ENCODE measurements at places on chromosomes 6 and 20. TPM values are rescaled to one million over a fixed set of nuclear protein-coding genes. Genes with fewer than 3 reads are reported as not detected.

- peaks cover 8% of the 10 kb centered on the region for H3K4me1 ChIP-seq
- no peaks in the 10 kb centered on the region for H3K27me3 ChIP-seq
- H3K4me3 ChIP-seq: no peak overlapping the region
These were observed 45.4 kb upstream of the ID1 start for GRCh38 chr20:31559704-31560093.

DNA sequence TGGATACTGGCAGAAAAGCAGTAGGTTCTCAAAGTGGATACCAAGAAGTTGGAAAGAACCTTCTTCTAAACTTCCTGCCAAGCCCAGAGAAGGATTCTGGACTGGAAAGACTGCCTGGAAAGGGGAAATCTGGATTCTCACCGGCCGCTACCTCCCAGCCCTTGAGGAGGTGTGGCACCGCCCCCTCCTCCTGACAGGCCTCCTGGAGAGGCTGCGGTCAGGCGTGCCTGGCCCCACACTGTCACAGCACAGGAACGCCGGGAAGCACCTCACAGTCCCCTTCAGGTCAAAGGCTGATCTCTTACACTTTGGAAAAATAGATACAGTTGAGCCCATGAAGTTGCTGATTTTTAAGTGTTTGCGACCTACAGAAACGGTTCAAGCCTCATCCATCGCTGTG, 16.3 kb upstream of the PDE10A start:
- H3K4me1 ChIP-seq: no peaks in the 10 kb centered on the region
- no peaks in the 10 kb centered on the region for H3K27me3 ChIP-seq
- no peak for DNase-seq
- H3K36me3 ChIP-seq: no peaks in the 10 kb centered on the region
- no peak overlapping the region for H3K4me3 ChIP-seq
- no peak overlapping the region for H3K27ac ChIP-seq

GRCh38 chr6:118146584-118146983, 239.5 kb downstream of the SLC35F1 start:
- no peak for DNase-seq
- no peaks in the 10 kb centered on the region for H3K27me3 ChIP-seq
- H3K4me3 ChIP-seq: no peak overlapping the region
- no peaks in the 10 kb centered on the region for H3K4me1 ChIP-seq
- H3K36me3 ChIP-seq: no peaks in the 10 kb centered on the region

DNA sequence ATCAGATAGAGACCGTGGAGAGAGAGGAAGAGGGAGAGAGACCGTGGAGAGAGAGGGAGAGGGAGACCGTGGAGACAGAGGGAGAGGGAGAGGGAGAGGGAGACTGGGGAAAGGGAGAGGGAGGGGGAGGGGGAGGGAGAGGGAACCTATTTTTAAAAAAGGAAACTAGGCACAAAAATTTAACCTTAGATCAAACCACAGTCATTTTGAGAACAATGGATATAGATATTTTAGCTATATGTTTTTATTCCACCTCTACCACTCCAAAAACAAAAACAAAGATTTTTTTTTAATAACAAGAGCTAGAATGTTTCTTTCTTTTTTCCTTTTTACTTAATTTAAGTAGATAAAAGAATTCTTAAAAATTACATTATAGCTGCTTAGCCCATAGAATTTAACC, 65.1 kb upstream of the SCGN start:
- H3K27me3 ChIP-seq: no peaks in the 10 kb centered on the region
- DNase-seq: no peak
- no peak overlapping the region for H3K27ac ChIP-seq

DNA sequence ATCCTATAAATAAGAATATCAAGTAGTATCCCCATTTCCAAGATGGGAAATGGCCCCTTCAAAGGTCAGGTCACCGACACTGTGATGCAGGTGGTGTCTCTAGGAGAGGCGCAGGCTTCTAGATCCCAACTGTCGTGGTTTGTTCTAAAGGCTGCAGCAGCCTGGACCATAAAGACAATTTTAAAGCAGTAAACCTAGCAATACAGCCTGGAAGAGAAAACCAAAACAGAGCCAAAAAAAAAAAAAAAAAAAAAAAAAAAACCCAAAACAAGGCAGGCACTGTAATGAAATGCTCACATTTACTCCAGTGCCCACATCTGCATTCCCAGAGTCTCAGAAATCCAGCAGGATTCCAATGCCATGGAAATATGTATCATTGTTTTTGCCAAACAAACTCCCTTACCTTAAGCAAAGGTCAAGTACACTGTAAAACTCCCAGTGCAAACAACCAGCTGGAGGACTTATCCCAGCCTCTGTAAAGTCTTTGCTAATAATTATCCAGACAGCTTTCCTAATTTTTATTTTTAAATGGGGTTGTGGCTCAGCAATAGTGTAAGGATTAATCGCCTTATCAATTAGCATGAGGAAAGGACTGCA, 98.2 kb downstream of the PSMG4 start:
- no peak for DNase-seq
- peak overlapping the region; percentile 89 for H3K27ac ChIP-seq
- no peaks in the 10 kb centered on the region for H3K36me3 ChIP-seq
- H3K4me3 ChIP-seq: peak overlapping the region; percentile 36
- peaks cover 7% of the 10 kb centered on the region for H3K27me3 ChIP-seq

GRCh38 chr20:16321291-16321690, 252.0 kb downstream of the KIF16B start:
- H3K27me3 ChIP-seq: no peaks in the 10 kb centered on the region
- no peak overlapping the region for H3K27ac ChIP-seq
- H3K4me3 ChIP-seq: no peak overlapping the region
- no peaks in the 10 kb centered on the region for H3K36me3 ChIP-seq
- DNase-seq: no peak
- no peaks in the 10 kb centered on the region for H3K4me1 ChIP-seq

DNA sequence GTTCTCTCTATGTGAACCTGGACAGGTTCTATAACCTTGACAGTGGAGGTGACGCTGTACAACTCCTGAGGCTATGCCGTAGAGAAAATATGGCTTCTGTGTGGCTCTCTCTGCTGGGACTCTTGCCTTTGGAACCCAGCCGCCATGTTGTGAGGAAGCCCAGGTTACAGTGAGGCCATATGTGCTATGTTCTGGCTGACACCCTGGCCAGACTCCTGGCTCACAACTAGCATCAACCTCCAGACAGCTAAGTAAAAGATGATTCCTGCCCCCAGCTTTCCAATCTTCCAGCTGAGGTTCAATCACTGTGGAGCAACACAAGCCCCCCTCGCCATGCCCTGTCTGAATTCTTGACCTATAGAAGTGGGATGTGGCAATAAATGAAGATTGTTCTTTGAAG, 57.0 kb downstream of the PPP1R3G start:
- H3K4me1 ChIP-seq: peaks cover 3% of the 10 kb centered on the region
- no peaks in the 10 kb centered on the region for H3K36me3 ChIP-seq
- H3K4me3 ChIP-seq: no peak overlapping the region
- no peak overlapping the region for H3K27ac ChIP-seq

GRCh38 chr6:90787446-90787845, 200.6 kb upstream of the MAP3K7 start:
- H3K4me3 ChIP-seq: no peak overlapping the region
- no peak overlapping the region for H3K27ac ChIP-seq
- H3K4me1 ChIP-seq: no peaks in the 10 kb centered on the region
- no peaks in the 10 kb centered on the region for H3K27me3 ChIP-seq

DNA sequence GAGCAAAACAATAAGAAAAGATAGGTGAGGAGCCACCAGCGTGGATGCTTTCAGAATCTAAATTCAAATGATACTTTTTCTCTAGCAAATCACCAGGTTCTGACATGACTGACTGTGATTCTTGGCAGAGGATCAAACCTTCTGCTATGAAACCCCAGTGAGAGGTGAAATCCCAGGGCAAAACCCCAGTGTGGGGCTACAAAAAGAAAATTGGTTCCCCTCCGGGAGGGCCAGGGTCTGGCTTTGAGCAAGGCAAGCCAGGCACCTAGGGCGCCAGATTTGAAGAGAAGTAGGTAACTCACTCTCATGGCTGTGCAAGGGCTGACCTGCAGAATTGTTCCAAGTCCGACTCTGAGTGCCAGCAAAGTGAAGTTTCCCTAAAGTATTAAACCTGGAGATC, 20.2 kb upstream of the RALGAPA2 start:
- H3K27ac ChIP-seq: peak overlapping the region; percentile 88
- no peaks in the 10 kb centered on the region for H3K36me3 ChIP-seq
- no peak overlapping the region for H3K4me3 ChIP-seq
- no peak for DNase-seq
- no peaks in the 10 kb centered on the region for H3K27me3 ChIP-seq

The ENPP1 gene
- 2.0 TPM for total RNA-seq
